ENCODE measurements at places on chromosomes 3 and 15. TPM values are rescaled to one million over a fixed set of nuclear protein-coding genes. Genes with fewer than 3 reads are reported as not detected.

Gene CFAP100
- not detected for total RNA-seq

Gene WDR49
- total RNA-seq, result 0.87 TPM

Gene ADCY5
- 245 TPM for total RNA-seq

GRCh38 chr15:74233851-74234597, 2.1 kb upstream of the CCDC33 start:
- no peak for DNase-seq

DNA sequence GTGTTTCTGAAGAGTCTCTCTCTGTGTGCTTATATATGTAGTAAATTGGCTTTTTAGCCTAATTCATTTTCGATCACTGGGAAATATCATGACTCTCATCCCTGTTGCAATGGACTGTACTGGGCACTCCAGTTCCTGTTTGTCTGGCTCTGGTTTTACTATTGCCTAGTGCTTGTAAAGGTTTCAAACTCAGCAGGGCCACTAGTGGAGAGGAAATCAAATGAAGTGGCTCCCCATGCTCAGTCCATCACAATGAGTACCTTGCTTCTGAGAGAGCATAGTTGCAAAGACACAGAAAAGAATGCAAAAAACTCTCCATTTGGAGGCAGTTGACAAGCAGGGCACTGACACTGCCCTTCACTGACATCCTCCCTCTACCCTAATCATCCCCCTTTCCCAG, 167.8 kb downstream of the TAFA4 start:
- no peak for DNase-seq

All from heart right ventricle (tissue), 16 donors.